ENCODE measurements at places on chromosomes 4 and X.

DNA sequence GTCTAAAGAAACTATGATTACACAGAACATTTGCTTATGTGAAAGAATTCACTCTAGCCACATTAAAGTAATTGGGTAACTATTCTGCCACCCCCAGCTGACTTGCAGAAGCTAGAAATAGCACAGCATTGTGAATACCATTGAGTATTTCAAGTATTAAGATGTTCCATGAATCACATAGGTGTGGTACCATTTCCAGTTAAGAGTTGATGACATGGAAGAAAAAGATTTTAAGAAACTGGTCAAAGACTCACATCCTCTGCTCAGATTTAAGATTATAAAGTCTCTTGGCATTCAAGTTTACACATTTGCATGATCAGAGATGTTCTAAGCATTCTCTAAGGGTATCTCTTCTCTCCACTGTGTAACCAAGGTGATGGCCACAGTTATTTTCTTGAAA is 287.5 kb downstream of the CAMK2D start:
- no peak for DNase-seq

- DNase-seq = no peak
Measured at GRCh38 chrX:15873566-15873965, 19.0 kb upstream of the AP1S2 start.

DNA sequence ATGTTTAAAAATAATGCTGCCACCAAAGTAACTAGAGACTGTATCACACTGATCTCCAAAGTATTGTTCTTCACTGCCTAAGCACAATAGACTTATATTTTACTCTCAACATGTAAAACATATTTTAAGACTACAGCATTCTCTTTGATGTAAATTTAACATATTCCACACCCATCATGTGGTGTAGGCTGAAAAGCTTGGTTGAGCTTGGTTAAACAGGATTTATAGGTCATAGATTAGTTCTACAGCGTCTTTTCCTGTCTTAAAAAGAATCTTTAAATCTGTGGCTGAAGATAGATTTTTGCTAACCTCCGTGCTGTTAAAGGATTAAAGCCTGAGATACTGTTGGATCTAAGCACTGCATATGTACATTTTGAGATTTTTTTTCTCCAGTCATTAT is 379.9 kb downstream of the SH2D1A start:
- no peak for DNase-seq

GRCh38 chrX:84709987-84710386 is 207.7 kb upstream of the HDX start:
- DNase-seq = peak; percentile 44

GRCh38 chr4:154807042-154807630 is 26.1 kb downstream of the RBM46 start:
- peak; percentile 22 for DNase-seq

- peak; percentile 57 for DNase-seq
Measured at GRCh38 chrX:47232803-47233332, at the start of gene USP11. Gene USP11, plus strand, starts transcription at chrX:47233009. Its CDS starts 35 bp downstream, at chrX:47233044.

All from mesendoderm (in vitro differentiated cells).